ENCODE measurements at places on chromosomes 12 and 14. TPM values are rescaled to one million over a fixed set of nuclear protein-coding genes. Genes with fewer than 3 reads are reported as not detected.

GRCh38 chr12:6530576-6531260, 3.6 kb upstream of the GAPDH start:
- H3K36me3 ChIP-seq = peaks cover 55% of the 10 kb centered on the region
- no peak overlapping the region for H3K27ac ChIP-seq
- DNase-seq = no peak
- no peaks in the 10 kb centered on the region for H3K4me1 ChIP-seq

DNA sequence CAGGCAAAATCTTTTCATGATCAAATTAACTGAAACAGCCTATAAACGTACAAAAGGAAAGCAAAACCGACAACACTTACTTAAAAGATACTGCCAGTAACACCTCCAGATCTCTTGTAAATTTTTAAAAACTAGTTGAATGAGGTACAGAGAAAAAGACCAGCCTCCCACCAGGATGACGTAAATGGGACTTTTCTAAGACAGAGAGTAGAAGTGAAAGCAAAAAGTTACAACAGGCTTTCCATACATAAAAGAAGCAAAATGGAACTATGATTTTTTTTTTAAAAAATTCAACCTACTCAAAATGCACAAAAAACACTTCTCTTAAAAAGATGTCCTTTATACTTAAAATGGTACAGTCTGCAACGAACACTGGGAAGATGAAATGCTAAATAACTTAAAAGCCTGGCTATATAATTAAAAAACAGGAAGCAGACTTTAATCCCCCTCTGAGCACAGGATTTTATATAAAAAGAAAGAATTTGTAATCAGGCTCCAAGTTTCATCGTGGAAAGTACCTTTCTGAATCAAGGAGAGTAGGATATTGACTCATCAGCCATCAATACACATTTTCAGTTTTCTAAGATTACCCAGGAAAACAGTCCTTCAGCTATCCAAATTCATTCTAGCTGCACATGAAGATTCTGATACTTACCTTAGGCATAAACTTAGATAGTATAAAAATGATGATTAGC, 14.2 kb upstream of the MYO1A start:
- no peak overlapping the region for H3K4me3 ChIP-seq
- DNase-seq = no peak
- H3K4me1 ChIP-seq = no peaks in the 10 kb centered on the region

The RNF31 gene
- 47.5 TPM for total RNA-seq

DNA sequence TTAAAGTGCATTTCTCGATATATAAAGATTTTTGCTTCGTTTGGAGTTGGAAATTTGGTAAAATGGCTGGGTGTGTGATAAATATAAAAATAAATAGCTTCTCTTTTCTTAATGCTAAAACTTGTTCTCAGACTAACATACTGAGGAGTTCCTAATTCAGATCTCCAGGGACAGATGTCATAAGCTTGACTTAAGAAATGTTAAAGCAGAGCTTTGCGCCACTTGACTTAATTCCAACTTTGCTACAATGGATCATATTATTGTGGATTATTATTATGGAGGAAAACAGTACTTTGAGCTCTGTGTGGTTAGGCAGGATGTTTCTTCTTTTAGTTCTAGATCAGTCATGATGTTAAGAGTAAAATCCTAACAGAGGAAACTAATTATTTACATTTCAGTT, 33.8 kb downstream of the GNG2 start:
- H3K4me1 ChIP-seq = no peaks in the 10 kb centered on the region
- no peak overlapping the region for H3K27ac ChIP-seq
- H3K27me3 ChIP-seq = no peaks in the 10 kb centered on the region
- DNase-seq = no peak
- H3K36me3 ChIP-seq = no peaks in the 10 kb centered on the region

- H3K4me3 ChIP-seq = no peak overlapping the region
- no peak for DNase-seq
- H3K36me3 ChIP-seq = no peaks in the 10 kb centered on the region
Observed at GRCh38 chr12:51871126-51871525, 16.8 kb upstream of the ANKRD33 start.

- H3K4me1 ChIP-seq = no peaks in the 10 kb centered on the region
- no peaks in the 10 kb centered on the region for H3K36me3 ChIP-seq
- no peak for DNase-seq
- no peak overlapping the region for H3K4me3 ChIP-seq
- H3K27me3 ChIP-seq = no peaks in the 10 kb centered on the region
- no peak overlapping the region for H3K27ac ChIP-seq
Observed at GRCh38 chr14:23520899-23521533, 30.5 kb downstream of the ZFHX2 start.

The RECQL gene
- total RNA-seq = 20.0 TPM

Measured in right atrium auricular region (tissue), 2 donors.